Left ventricle myocardium inferior (tissue), 1 donor: ENCODE measurements at places on chromosomes 13 and 19. TPM values are rescaled to one million over a fixed set of nuclear protein-coding genes. Genes with fewer than 3 reads are reported as not detected.
A peak's percentile ranks its signal among the peaks of the same experiment; 100 is the strongest.

- peak within 1 kb of the TSS; percentile 98 for H3K27ac ChIP-seq
- H3K4me1 ChIP-seq, result peaks cover 76% of the 10 kb centered on the region
- H3K4me3 ChIP-seq, result peak within 1 kb of the TSS; percentile 87
- peak; percentile 93 for DNase-seq
These were observed at the start of gene MRPL34 for GRCh38 chr19:17305517-17306284. TSS of gene MRPL34 (plus strand) at chr19:17305872. CDS start at chr19:17305893, 21 bp downstream.

Gene CYP2A7
- not detected for total RNA-seq

DNA sequence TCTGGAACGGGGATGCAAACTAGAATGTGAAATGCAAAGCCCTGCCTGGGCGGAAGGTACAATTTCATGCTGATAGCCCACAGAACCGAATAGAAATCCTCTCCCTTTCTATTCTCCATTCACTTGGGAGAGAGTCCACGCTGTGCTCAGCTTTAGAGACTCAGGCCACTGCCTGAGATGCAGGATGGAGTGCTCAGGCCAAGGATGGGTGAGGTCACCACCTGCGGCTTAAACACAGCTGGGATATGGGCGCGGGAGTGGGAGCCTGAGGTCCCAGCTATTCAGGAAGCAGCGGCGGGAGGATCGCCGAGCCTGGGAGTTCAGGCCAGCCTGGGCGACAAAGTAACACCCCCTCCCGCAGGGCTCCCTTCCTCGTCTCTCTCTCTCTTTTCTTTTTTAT is 446 bp upstream of the ZNF83 start:
- H3K4me1 ChIP-seq, result peaks cover 22% of the 10 kb centered on the region
- H3K27me3 ChIP-seq, result no peaks in the 10 kb centered on the region
- DNase-seq, result peak; percentile 22
- peak overlapping the region; percentile 86 for H3K27ac ChIP-seq
- H3K36me3 ChIP-seq, result peaks cover 6% of the 10 kb centered on the region

- H3K27me3 ChIP-seq, result peaks cover 13% of the 10 kb centered on the region
- H3K36me3 ChIP-seq, result no peaks in the 10 kb centered on the region
- no peak overlapping the region for H3K4me3 ChIP-seq
- no peak for DNase-seq
- no peak overlapping the region for H3K27ac ChIP-seq
- no peaks in the 10 kb centered on the region for H3K4me1 ChIP-seq
These were observed 53.8 kb downstream of the SLC6A16 start for GRCh38 chr19:49271080-49271753.

- H3K27me3 ChIP-seq, result no peaks in the 10 kb centered on the region
- DNase-seq, result no peak
- no peaks in the 10 kb centered on the region for H3K4me1 ChIP-seq
- H3K4me3 ChIP-seq, result no peak overlapping the region
- no peaks in the 10 kb centered on the region for H3K36me3 ChIP-seq
These were observed 913.8 kb upstream of the SLITRK5 start for GRCh38 chr13:86757236-86757978.

Gene SPRED3
- total RNA-seq, result 0.71 TPM

Gene ZNF723
- not detected for total RNA-seq

DNA sequence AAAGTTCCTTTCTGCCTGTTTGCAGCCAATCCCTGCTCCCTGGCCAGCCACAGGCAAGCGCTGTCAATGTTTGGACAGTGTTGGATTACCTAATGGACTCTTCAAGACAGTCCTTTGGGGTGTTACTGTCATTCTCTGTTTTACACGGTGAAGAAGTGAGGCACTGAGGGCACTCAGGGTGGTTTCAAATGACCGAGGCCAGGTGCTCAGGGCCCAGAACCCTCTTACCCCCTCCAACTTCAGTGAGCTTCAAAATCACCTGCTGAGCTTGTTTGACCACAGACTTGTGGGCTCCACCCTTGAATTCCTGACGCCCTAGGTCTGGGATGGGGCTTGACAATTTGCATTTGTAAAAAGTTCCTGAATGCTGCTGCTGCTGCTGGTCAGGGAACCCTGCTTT is 97.9 kb downstream of the GGACT start:
- DNase-seq, result no peak
- no peaks in the 10 kb centered on the region for H3K4me1 ChIP-seq
- no peak overlapping the region for H3K4me3 ChIP-seq
- peak overlapping the region; percentile 44 for H3K27ac ChIP-seq

GRCh38 chr19:8635422-8635821 is 5.0 kb downstream of the NFILZ start:
- no peak overlapping the region for H3K4me3 ChIP-seq
- peaks cover 17% of the 10 kb centered on the region for H3K27me3 ChIP-seq
- no peak for DNase-seq
- H3K36me3 ChIP-seq, result no peaks in the 10 kb centered on the region

DNA sequence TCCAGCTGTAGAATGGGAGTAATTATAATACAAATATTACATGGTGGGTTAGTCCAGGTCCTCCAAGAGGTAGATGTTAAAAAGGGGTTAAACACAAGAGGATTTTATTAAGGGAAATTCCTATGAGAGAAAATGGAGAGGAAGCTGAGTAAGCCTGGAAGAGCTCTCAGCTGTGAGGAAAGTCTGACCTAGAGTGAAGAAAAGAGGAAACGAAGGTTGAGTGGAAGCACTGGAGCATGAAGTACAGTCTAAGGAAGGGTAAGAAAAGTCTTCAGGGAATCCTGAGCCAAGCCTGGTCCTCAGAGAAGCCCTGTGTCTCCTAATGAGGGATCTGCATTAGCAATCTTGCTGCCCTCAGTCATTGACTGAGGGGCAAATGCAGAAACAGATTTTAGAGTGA is 506.2 kb downstream of the GPC5 start:
- H3K27ac ChIP-seq, result no peak overlapping the region
- no peaks in the 10 kb centered on the region for H3K27me3 ChIP-seq
- DNase-seq, result no peak
- H3K4me1 ChIP-seq, result no peaks in the 10 kb centered on the region

DNA sequence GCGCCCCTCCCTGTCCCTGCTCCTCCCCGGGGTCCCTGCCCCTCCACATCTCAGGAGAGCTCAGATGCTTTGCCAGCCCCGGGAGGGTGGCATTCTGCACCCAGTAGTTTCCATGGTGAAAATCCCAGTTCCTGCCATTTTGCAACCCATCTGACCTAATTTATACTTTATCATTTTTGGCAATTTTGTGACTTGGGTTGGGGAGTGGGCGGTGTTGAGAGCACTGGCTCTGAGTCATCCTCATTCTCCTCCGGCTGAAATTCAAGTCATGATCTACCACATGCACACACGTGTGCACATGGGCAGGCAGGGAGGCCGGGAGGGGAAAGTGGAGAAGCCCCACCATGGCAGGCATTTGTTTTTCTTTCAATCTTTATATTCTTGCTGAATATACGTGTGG is 208.6 kb downstream of the URI1 start:
- H3K27ac ChIP-seq, result no peak overlapping the region
- peaks cover 30% of the 10 kb centered on the region for H3K27me3 ChIP-seq
- no peak overlapping the region for H3K4me3 ChIP-seq
- DNase-seq, result no peak

DNA sequence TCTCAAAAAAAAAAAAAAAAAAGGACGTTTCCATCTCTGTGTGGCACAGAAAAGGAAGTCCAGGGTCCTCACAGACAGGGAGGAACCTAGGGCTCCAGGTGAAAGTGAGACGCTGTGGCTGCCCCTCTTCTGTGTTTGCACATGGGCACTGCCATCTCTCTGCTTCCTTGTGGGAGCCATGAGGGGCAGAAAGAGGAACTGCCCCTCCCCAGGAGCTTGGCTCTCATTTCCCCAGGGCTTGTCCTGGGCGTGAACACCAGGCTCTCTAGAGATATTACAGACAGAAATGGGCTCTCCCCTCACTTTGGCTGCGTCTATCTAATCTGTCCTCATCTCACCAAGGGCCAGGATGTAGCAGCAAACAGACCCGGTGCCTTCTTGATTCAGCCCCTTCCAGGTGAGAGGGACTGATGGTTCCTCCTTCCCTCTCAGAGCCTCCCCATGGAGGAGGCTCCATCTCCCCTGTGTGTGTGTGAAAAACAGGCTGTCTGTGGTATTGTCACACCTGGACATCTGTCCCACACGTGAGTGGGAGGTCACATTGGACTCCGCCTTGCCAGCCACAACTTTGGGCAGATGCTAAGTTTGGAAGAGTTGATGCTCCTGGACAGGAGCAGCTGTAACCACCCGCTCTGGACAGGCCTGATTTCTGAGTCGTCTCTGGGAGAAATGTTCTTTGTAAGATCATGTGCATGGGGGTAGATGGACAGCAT is 840 bp upstream of the LILRA4 start:
- DNase-seq, result no peak
- H3K27me3 ChIP-seq, result peaks cover 35% of the 10 kb centered on the region
- no peak overlapping the region for H3K27ac ChIP-seq
- H3K4me1 ChIP-seq, result no peaks in the 10 kb centered on the region

Gene MAMSTR
- total RNA-seq, result 1.8 TPM

DNA sequence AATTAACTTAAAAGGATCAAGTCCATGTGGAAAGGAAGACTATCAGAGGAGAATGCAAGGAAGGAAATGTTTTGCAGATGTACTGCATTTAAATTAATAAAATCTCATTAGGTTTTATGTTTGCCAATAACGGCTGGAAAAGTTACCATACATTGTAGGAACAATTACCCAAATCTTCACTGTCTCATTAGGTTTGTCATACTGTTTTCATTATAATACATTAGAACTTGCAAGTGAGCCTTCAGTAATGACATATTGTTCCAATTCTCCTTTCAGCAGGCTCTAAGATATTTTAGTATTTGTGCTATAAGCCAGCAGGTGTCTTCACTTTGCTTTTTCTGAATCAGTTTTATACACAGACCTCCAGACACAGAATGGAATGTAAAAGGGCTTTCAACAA is 661.6 kb upstream of the KLHL1 start:
- no peaks in the 10 kb centered on the region for H3K4me1 ChIP-seq
- H3K4me3 ChIP-seq, result no peak overlapping the region
- no peak for DNase-seq
- no peaks in the 10 kb centered on the region for H3K36me3 ChIP-seq
- no peak overlapping the region for H3K27ac ChIP-seq

DNA sequence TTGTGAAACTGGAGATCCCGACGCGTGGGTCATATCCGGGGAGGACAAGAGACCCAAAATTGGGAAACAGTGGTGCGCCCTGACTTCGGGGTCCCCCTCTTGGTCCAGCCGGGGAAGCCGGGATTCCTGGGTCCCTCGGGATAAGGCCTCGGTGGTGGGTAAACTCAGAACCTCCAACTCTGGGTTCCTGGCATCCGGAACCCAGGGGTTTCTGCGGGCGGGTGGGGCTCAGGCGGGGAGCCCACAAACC is 688 bp downstream of the ZFP36 start:
- peaks cover 16% of the 10 kb centered on the region for H3K36me3 ChIP-seq
- H3K27ac ChIP-seq, result peak overlapping the region; percentile 99
- H3K4me1 ChIP-seq, result peaks cover 86% of the 10 kb centered on the region
- no peak for DNase-seq

Gene PLIN4
- total RNA-seq, result 162 TPM

DNA sequence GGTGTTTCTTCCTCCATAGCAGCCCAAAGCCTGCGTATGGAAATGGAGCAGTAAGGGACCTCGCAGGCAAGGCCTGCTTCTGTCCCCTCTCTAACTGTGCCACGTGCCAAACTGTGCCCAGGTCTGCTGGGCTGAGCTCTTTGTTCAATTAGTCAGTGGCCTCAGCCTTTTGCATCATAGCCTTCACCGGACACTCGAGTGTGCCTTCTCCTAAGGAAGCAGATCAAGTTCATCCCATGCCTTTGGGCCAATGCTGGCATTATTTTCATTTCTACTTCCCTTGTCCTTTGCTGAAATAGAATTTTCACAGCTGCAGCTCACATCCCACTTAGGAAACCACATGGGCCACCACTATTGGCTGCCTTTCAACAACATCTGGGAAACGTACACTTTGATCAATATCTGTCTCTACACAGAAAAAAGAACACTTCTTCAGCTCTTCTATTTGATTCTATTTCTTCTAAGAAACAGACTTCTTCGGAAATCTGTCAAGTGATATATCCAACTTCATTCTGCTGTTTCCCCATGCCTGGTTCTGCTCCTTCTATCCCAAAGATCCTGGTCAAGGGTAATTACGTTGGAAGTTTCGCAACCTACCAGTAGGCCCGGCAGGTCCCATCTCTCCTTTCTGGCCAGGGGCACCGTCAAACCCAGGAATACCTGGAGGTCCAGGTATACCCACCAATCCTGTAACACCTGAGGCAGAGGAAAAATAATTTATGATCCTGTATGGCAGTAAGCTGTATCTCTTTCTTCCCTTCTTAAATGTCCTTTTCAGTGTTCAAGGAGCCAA is 143.9 kb downstream of the COL4A1 start:
- H3K4me3 ChIP-seq, result no peak overlapping the region
- no peak for DNase-seq
- H3K27ac ChIP-seq, result peak overlapping the region; percentile 14
- peaks cover 97% of the 10 kb centered on the region for H3K36me3 ChIP-seq
- H3K27me3 ChIP-seq, result no peaks in the 10 kb centered on the region

Gene IL17D
- total RNA-seq, result 1.2 TPM

- peak; percentile 16 for DNase-seq
- no peak overlapping the region for H3K4me3 ChIP-seq
- no peaks in the 10 kb centered on the region for H3K4me1 ChIP-seq
- no peaks in the 10 kb centered on the region for H3K27me3 ChIP-seq
- no peaks in the 10 kb centered on the region for H3K36me3 ChIP-seq
These were observed 214.7 kb upstream of the MIR17HG start for GRCh38 chr13:91132786-91133185.

Gene CCDC194
- not detected for total RNA-seq

Gene ATXN8OS
- total RNA-seq, result not detected

GRCh38 chr19:11494634-11495285 is 10.9 kb downstream of the ZNF653 start:
- no peak overlapping the region for H3K4me3 ChIP-seq
- no peaks in the 10 kb centered on the region for H3K27me3 ChIP-seq
- H3K27ac ChIP-seq, result no peak overlapping the region
- H3K4me1 ChIP-seq, result no peaks in the 10 kb centered on the region
- DNase-seq, result no peak

DNA sequence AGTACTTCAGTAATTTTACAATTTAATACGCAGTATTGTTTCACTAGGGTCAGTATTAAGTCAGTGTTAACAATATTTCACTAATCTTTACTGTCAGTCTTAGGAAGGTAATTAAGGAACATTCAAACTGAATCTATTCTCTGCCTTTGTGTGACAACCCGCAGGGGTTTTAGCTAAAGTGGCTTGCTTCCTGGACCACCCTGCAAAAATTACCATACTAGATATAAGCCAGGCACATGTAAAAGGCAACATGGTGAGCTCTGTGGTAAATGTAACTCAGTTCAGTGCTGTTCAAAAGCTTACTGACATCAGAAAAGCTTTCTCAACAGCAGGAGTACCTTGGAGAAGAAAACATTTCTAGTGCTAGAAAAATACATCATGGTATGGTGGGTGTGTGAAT is 116.7 kb downstream of the FREM2 start:
- H3K4me1 ChIP-seq, result no peaks in the 10 kb centered on the region
- no peak for DNase-seq
- H3K4me3 ChIP-seq, result no peak overlapping the region
- no peaks in the 10 kb centered on the region for H3K27me3 ChIP-seq
- no peaks in the 10 kb centered on the region for H3K36me3 ChIP-seq
- H3K27ac ChIP-seq, result no peak overlapping the region

Gene SOX21
- total RNA-seq, result not detected
